ENCODE measurements at places on chromosomes 16 and 17. TPM values are rescaled to one million over a fixed set of nuclear protein-coding genes. Genes with fewer than 3 reads are reported as not detected.

DNA sequence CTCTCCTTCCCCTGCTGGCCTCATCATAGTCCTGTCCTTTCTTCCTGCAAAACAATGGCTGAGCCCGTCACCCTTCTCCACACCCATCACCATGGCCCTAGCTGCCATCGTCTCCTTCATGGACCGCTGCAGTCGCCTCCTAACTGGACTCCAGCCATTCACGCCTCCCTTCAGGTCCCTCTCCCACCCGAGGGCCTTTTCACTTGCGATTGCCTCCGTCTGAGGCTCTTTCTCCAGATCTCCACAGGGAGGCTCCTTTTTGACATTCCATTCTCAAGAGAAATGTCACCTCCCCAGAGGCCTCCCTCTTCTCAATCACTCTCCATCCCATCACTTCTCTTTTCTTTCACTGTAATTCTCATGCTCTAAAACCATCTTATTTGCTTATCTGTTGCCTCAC is 23.5 kb downstream of the GSG1L start:
- no peak for DNase-seq

GRCh38 chr16:84312783-84313382 is 18.2 kb downstream of the WFDC1 start:
- no peak for DNase-seq

- DNase-seq: no peak
Observed at GRCh38 chr17:69533481-69534234, 119.2 kb downstream of the MAP2K6 start.

DNA sequence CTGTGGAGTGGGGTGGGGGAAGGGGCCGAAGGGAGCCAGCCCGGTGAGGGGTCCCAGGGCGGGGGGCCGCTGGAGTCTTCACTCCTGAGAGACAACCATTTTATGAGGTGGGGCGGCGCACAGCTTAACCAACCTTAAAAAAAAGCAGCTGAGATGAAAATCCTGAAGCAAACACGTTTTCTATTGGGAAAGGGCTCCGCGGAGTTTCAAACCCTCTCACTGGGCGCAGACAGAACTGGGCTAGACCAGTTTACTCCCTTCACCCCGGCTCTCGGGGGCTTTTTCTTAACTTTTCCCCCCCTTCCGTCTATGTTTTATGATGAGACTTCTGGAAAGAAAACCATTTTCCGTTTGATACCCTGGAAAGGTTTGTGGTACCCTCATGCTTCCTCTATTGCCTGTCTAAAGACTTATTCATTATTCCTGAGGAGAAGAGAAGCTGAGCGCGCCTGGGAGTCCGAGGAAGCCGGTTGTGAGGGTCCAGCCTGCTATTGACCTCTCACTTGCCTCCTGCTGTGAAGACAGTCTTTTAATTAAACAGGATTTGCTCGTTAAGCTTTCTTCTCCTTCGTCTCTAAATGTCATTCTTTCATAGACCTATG is 482 bp upstream of the SSH2 start:
- no peak for DNase-seq

NMT1 gene
- total RNA-seq: 71.5 TPM

KRTAP2-2 gene
- not detected for total RNA-seq

DNA sequence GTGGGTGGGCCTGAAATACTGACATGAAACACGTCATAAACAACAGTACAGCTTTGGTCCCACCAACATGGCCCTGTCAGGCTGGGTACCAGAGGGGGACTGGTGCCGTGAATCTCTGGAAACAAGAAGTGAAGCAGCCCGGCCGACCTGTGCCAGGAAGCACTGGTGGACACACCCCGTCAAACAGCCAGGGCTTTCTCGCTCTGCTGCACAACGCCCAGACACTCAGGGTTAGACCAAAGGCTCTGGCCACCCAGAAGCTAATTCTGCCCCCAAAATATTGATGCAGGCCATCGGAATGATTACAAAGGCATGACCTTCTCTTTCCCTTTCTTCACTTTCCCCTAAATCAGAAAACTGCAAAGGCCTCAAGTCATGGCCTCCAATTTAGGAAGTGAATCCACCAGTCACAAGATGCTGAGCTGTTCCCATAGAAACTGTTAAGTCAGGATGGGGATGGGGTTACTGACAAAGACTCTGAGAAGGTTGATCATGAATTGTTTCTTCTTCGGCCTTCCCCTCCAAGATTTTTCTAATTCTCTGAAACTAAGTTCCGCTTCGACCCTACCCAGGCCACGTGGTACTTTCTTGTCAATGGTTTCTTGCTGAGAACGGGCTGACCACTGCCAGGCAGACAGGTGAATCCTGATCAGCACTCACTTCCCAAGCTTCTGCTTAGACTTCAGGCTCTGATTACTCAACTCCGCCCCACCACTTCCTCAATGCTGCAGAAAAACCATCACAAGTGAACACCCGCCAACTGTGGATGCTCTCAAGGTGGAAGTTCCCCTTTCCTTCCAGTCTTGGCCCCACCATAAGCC is 6.7 kb downstream of the PITPNA start:
- DNase-seq: no peak

TNFRSF13B gene
- not detected for total RNA-seq

SLC5A10 gene
- 0.11 TPM for total RNA-seq

GRCh38 chr17:48800626-48801217 is 16.3 kb downstream of the TTLL6 start:
- DNase-seq: no peak

DPEP2 gene
- not detected for total RNA-seq

DNA sequence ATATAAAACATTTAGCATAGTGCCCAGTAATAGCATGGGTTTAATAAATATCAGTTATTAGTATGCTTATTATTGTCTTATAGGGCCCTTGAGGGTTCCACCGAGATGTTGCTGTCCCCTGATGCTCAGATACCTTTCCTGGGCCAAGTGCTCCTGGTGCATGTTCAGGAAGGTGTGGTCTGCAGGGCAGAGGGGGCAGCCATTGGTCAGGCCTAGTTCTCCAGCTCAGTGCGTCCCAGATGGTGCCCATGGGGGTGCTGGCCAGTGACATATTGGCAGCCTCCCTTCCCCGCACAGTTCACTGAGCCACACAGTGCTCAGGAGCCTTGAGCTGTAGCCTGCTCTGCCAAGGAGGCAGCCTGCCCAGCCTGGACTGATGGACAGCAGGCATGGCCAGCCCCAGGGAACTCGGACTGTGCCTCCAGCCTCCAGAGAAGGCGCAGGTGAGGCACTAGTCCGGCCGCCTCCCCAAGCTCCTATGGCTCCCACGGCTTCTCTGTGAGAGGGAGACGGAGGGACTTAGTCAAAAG is 7.7 kb upstream of the GRIN2A start:
- DNase-seq: no peak

MARF1 gene
- 15.9 TPM for total RNA-seq

- no peak for DNase-seq
Observed at GRCh38 chr17:13562271-13562800, 39.4 kb downstream of the HS3ST3A1 start.

GRCh38 chr16:74601126-74601871 is 5.6 kb downstream of the GLG1 start:
- no peak for DNase-seq

DNA sequence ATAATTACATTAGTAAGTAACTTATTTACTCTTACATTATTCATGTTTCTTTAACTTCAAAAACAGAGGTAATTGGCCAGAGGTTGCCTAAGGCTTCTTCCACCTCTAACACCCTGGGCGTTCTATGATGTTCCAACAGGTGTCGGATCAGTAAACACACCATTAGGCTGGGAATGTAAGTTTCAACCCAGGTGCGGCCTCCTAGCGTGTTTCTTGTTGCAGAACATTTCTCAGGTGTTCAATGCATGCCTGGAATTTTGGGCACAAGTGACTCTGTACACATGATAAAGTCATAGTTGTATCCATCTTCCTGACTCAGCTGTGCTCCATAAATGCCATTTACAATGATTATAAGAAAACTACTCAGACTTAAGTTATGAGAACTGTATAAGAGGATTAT is 1.0 kb downstream of the KRTAP2-2 start:
- DNase-seq: no peak

- DNase-seq: no peak
Observed at GRCh38 chr17:49858796-49859195, 10.9 kb upstream of the TAC4 start.

KRTAP17-1 gene
- not detected for total RNA-seq

GRCh38 chr17:82687375-82687861 is 11.1 kb downstream of the RAB40B start:
- DNase-seq: peak; percentile 21

OR1F1 gene
- 0.21 TPM for total RNA-seq

DNA sequence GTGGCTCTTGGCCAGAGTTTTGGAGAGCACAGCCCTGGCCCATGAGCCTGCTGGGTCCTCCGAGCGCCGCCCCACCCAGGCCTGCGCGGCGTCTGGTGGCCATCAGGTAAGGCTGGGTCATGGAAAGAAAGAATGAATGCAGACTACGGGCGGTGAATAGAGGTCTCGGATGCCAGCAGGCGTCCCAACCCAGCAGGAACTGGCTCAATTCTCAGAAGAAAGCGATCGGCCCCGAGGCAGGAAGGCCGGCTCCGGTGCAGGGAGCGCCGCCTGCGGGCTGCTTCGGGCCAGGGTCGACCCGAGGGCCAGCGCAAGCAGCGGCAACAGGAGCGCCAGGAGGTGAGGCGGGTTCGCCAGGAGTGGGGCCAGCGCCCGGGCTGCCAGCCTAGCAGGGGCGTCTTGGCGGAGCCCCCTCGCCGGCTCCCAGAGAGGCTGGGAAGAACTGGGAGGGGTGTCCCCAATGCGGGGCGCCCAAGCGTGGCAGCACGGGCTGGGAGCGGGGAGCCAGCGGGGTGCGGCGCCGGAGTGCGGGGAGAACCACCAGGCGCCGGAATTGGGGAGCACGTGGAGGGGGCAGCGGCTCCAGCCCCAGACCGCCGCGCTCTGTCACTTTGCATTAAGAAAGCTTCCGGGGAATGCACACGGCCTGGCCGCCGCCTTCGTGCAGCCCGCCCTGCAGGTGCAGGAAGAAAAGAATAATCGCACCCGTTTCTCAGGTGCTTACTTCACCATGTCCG is 7.1 kb upstream of the TMC5 start:
- DNase-seq: no peak

DNA sequence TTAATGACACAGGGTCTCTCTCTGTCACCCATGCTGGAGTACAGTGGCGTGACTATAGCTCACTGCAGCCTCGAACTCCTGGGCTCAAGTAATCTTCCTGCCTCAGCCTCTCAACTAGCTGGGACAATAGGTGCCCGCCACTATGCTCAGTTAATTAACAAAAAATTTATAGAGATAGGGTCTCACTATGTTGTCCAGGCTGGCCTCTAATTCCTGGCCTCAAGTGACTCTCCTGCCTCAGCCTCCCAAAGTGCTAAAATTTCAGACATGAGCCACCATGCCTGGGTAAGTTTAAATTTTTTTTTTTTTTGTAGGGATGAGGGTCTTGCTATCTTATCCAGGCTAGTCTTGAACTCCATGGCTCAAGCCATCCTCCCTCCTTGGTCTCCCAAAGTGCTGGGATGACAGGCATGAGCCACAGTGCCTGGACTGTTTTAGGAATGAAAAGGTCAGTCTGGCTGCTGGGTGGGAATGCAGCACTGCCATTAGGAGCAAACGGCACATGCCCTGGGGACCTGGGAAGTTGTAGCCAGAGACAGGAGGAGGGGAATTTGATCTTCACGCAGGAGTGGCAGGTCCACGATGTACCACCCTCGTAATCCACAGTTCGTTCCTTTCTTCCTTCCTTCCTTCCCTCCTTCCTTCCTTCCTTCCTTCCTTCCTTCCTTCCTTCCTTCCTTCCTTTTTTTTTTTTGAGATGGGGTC is 106.7 kb downstream of the HAPSTR1 start:
- no peak for DNase-seq

C17orf50 gene
- not detected for total RNA-seq

DNA sequence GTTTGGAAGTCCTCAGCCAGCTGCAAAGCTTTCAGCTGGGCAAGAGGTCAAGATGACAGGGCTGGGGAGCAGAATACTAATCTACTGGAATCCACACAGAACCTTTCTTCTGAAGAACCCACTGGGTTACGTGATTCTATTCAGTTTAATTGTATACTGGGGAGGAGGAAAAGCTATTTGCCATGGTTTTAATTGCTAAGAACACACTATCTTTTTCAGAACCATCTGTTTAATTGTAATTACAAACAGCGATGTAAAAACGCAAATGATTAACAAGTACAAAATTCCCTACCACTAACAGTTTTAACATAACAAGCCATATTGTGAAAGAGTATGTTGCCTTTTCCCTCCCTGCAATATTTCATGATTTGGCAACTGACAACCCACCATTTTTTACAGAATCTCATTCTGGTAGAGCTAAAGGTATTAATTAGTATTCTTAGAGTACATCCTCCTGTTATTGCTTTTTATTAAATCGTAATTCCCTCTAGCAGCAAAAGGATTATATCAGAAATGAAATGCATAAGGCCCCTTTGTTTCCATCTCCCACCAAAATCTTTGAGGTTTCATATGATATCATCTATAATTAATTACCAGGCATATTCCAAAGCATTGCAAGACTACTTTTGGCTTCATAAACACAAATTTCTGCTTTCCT is 12.1 kb downstream of the HYDIN start:
- no peak for DNase-seq

- DNase-seq: no peak
Observed at GRCh38 chr17:15092762-15093161, 172.4 kb downstream of the PMP22 start.
